T-helper 17 cell (primary cell): ENCODE measurements at places on chromosomes 12 and 14. TPM values are rescaled to one million over a fixed set of nuclear protein-coding genes. Genes with fewer than 3 reads are reported as not detected.

- DNase-seq = no peak
These were observed 110.6 kb downstream of the BMP4 start for GRCh38 chr14:53845813-53846693.

DNA sequence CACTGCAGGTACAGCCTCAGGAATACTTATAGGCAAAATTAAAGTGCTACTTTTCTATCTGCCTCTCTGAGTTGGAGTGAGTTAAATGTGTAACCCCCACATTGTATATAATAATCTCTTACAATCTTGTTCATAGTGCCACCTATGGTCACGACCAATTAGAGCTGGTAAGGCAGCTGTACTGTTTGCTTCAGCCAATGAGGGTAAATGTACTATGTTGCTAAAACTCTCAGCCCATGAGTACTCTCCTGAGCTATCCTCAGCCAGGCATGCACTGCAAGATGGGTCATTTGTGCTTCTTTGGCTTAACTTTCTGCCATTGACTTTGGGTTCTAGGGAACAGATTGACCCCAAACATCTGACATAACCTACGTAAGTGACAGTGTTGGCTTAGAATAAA, 15.0 kb upstream of the MDM2 start:
- DNase-seq = no peak

- no peak for DNase-seq
These were observed 73.4 kb upstream of the EEA1 start for GRCh38 chr12:93002293-93003054.

GRCh38 chr12:51980051-51980808, 26.5 kb upstream of the TAMALIN start:
- DNase-seq = peak; percentile 33

DNA sequence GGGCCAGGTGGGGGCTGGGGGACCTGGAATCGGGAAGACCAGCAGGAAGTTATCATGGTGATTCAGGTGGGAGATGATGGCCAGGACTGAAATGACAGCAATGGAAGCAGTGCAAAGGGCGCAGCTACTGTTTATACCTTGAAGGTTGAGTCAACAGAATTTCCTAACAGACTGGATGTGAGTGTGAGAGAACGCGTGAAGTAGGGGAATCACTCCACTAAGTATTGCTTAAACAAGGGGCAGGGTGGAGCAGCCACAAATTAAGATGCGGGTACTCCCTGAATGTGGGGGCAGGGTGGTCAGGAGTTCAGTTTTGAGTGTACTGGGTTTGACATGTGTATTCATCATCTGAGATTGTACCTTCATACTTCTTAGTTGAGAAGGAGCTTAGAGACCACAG, 45.1 kb downstream of the MYF5 start:
- DNase-seq = no peak

GRCh38 chr12:131366261-131366871, 344.5 kb upstream of the SFSWAP start:
- DNase-seq = no peak

DNA sequence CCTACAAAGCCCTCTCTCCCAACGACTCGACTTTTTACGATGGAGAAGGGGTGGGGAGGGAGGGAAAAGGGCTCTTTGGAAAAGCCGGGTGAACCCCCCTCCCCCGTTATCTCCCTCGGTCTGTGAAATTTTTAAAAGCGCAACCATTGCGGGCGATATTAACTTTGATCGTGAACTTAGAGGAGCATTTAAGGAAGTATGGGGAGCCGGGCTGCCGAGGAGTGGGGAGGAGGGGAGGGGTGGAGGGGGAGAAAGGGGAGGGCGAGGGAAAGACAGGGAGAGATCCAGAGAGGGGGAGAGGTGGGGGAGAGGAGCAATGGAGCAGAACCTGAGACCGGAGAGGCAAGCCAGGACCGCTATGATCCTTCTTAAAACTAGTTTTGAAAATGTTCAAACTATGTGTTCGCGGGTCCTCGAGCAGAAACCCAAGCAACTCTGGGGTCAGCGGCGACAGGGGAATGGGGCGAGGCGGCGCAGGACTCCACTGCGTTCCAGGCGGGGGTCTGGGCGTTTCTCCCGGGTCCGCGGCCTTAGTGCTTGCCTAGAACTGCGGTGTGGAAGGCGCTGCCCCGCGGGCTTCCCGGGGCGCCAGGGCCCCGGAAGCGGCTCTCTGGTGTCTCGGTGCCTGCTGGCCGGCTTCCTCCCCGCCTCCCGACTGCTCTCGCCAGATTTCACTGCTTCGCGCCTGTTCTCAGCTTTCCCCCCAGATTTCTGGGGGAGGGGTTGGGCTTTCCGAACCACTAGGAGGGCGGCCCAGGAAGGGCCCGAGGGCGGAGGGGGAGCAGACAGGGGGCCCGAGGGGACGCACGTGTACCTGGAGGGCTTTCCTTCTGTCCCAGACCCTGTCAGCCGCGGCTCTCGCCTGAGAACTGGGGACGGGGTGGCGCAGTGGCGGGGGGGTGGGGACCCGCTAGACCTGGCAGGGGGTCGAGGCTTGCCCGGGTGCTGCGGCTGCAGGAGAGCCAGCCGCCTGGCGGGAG, at the start of gene HOTAIR:
HOTAIR (minus strand) TSS at position 871 of the 980 bp plus-strand sequence.
- DNase-seq = peak; percentile 38

GRCh38 chr12:12216349-12217017, 50.4 kb downstream of the LRP6 start:
- no peak for DNase-seq

DNA sequence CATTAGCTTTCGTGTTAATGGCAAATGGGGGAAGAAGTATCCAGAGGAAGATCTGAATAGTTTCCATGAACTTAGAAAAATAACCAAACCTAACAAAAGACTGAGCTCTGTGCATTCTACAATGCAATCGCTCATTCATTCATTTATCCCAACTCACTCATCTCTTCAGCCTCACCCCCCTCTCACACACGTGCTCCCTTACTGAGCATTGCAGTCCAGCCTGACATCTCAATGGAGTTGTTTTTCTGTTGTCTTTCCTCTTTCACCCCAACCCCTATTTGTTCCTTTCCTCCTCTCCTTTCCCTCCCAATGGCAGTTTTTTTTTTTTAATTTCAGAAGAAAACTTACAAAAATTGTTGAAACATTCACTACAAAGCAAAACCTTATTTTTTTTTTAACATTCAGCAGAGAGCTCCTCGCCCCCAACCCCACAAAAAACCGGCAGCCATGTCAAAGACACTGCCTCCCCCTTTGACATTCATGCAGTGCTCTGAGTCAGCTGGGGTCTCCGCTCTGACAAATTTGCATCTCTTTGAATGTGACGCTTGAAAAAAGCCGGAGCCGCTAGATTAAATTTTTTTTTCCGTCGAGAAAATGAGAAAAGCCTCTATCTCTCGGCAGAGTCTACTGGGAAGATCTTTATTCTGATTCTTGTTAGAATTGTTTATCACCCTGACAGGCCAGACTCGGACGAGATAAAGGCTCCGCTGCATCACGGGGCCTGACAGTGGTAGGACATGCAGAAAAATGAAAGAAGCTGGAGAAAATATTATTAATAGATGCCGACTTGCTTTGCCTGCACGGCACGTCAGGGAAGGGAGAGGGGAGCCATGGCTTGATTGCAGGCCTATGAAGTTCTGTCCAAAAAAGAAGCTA, 775.6 kb downstream of the VRK1 start:
- no peak for DNase-seq

DNA sequence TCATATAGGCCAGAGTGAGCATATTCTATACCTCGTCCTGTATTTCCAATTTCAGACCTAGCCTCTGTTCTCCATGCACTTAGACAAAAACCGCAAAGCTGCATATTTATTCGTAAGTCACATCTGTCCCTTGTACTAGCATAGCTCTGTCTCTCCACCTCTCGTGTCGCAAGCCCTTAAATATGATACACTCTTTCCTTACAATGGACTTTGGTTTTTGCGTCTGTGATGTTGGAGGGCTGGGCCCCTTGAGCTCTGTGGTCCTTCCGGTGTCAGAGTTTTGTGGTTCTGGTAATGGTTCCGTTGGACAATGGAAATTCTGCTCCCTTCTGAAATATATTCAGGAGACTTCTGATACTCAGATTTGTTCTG, 11.3 kb downstream of the PRKCH start:
- no peak for DNase-seq

- DNase-seq = no peak
These were observed 28.6 kb upstream of the CEBPE start for GRCh38 chr14:23147676-23148075.

- no peak for DNase-seq
These were observed 10.0 kb downstream of the STYK1 start for GRCh38 chr12:10663869-10664268.

GRCh38 chr12:108714866-108715265, 16.5 kb downstream of the CORO1C start:
- DNase-seq = no peak

DNA sequence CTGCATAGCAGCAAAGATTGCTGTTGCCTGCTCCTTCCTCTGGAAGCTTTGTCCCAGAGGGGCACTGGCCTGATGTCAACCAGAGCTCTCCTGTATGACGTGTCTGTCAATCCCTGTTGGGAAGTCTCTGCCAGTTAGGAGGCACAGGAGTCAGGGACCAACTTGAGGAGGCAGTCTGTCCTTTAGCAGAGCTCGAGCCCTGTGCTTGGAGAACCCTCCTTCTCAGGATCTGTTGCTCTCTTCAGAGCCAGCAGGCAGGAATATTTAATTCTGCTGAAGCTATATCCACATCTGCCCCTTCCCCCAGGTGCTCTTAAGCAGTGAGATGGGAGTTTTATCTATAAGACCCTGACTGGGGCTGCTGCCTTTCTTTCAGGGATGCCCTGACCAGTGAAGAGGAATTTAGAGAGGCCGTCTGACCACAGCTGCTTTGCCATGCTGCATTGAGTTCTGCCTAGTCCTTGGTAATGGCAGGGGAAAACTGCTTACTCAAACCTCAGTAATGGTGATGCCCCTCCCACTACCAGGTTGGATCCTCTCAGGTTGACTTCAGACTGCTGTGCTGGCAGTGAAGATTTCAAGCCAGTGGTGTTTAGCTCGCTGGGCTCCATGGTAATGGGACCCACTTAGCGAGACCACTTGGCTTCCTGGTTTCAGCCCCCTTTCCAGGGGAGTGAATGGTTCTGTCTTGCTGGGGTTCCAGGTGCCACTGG, 218.6 kb upstream of the SLC38A2 start:
- DNase-seq = no peak

DNA sequence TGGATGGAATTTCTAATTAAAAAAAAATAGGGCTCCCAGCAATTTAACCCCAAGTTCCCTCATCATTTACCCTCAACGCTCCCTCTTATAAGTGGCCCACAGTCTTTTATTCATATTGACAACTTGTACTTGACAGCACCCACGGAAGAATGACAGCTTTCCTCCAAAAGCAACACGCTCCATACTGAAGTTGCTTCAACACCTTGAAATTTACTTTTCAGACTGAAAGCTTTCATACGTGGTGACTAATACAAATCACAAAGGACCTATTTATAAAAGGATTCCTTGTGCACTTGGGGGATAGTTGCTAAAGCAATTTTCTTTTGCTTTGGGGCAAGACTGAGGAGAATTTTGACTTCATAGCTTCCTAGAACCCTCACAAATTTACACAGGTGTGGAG, 1629.4 kb upstream of the SEL1L start:
- DNase-seq = no peak

- DNase-seq = no peak
These were observed 107.5 kb downstream of the KITLG start for GRCh38 chr12:88472775-88473174.

GRCh38 chr14:65962952-65963351, 523.2 kb upstream of the CCDC196 start:
- no peak for DNase-seq

- no peak for DNase-seq
These were observed 10.0 kb upstream of the IFI27L2 start for GRCh38 chr14:94139421-94139820.

GRCh38 chr14:74155287-74155686, 70.5 kb downstream of the LIN52 start:
- no peak for DNase-seq

DNA sequence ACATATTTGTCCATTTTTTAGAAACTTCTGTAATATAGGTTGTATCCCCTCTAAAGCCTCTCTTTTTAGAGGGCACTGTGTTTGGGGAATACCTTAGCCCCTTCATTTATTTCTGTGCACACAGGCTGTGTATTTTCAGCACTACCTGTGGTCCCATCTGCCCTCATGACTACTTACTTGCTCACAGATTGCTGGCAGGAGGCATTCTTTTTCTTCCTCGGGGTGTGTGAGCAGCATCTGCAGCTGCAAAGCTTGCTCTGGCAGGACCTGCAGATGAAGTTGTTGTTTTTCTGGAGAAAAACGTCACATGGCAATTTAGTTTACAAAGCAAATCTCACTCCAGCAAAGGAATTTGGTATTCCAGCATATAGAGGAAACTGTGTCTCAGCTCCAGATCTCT, 24.3 kb downstream of the ANG start:
- DNase-seq = no peak

DNA sequence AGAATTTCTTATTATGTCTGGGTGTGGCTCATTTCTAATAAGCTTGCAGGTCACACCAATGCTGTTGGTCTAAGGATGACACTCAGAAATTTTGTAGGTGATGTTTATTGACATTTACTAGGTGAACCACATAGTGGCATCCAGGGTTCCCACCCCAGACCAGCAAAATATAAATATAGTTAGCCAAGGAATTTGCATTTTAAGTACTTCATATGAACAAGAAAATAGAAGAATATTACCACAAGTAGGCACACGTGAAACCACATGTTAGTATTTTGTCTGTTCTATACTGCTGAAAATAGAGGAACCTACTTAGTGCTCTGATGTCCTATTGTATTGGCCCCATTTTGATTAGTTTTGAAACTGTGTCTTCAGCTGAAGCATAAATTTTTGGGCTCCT, 71.1 kb downstream of the USP15 start:
- DNase-seq = no peak

- no peak for DNase-seq
These were observed 56.5 kb upstream of the KCNH3 start for GRCh38 chr12:49482095-49483051.

GRCh38 chr14:96634896-96635295, 132.7 kb downstream of the PAPOLA start:
- no peak for DNase-seq

Gene ACSM4
- total RNA-seq = not detected

Gene HOXC4
- total RNA-seq = not detected

Gene POTEM
- not detected for total RNA-seq

Gene SLC4A8
- total RNA-seq = 1.6 TPM

Gene KRT7
- total RNA-seq = 0.70 TPM

Gene ACADS
- 10.8 TPM for total RNA-seq

Gene SHMT2
- total RNA-seq = 28.8 TPM

Gene CCDC77
- total RNA-seq = 5.6 TPM

Gene KRT73
- 0.40 TPM for total RNA-seq

Gene OVCH1
- total RNA-seq = not detected

Gene TEX22
- total RNA-seq = 1.7 TPM

Gene LETMD1
- total RNA-seq = 56.6 TPM

Gene HRK
- total RNA-seq = 0.30 TPM

Gene NANOG
- not detected for total RNA-seq

Gene PRICKLE1
- total RNA-seq = 0.27 TPM

Gene ARMH4
- total RNA-seq = not detected

Gene LUM
- not detected for total RNA-seq

Gene GZMH
- total RNA-seq = 2.0 TPM

Gene FBXO34
- total RNA-seq = 27.8 TPM

Gene SERPINA3
- total RNA-seq = not detected

Gene PRB2
- total RNA-seq = not detected

Gene SLC7A8
- 2.5 TPM for total RNA-seq

Gene ITGB7
- 306 TPM for total RNA-seq

Gene ACOT4
- 1.1 TPM for total RNA-seq

Gene SLC39A2
- total RNA-seq = not detected
